NCI-H1092 treated with DMSO at 0.1 percent for 48 hours (cell line): ENCODE measurements at places on chromosomes 5 and 9.

DNA sequence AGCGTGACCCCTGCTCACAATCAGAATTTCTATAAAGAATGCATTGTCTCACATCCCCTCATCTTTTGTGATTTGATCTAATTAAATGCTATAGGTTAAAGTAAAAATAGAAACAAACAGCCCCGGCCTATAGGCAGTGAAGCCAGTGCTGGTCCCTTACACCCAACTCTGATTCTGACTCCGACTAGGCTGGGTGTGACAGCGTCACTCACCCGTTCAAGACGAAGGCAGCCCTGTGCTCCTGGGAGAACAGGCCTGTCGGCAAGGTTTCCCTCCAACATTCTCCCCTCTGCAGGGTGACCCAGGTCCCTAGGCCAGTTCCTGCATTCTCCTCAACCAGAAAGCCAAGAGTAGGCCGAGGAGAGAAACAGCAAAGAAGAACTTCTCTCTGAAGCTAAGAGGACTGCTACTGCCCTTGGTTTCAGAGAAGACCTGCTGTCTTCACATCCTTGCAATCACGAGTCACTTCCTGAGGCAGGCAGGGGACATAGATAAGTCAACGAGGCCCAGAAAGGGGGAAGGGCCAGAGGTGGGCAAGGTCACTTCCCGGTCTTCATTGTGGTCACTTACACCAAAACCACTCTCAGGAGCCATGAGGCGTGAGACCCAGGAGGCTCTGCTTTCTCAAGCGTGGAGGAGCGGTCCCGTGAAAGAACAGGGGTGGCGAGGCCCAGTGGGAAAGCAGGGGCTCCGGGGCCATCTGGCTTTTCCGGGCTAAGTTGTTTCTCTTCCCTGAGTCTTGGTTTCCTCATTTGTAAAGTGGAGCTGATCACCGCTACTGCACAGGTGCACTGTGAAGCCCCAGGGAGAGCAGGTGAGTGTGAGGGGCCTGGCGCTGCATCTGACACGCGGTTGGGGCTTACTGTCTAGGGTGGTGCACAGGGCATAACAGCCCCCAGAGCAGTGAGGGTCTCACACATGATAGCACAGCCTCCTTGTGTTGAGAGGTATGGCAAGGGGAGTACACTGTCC, 200.8 kb downstream of the CRB2 start:
- no peak for DNase-seq

DNA sequence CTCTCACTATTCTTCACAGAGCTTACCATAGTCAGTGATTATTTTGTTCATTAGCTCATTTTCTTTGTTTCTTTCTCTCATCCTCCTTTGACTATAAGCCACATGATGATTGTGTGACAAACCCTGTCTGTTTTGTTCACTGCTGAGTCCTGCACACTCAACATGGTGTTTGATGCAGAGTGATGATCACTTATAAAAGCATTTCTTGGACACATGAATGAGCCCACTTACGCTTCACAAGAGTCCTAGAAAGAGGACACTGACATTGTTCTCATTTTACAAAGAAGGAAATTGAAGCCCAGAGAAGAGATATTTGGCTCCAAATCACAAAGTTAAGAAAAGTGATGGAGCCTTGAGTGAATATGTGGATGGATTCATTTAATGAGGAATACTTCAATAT, 13.4 kb downstream of the ABLIM3 start:
- DNase-seq = no peak

DNA sequence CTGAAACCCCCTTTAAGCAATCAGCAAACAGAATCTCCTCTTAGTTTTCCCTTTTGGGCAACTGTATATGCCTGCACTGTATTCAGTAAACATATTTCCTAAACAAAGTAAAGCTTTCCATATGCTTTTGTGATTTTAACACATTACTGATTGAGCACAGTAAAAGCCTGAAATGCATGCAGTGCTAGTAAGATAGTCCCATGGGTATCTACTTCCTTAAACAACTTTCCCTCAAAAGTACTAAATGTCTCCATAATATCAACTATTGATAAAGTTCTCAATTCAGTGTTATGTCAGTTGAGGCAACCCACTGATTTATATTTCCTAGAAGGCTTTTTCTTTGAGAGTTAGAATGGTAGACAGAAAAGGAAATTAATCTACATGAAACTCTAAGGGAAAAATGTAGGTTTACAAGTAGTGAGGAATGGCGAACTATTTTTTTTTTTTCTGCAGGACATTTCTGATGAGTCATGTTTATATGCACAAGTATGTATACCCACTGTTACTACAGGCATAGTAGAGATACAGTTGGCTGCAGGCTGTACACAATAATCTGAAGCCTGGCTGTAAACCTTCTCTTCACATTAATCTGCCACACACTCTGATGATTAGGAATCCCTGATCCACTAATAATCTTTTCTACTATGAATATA, 31.2 kb upstream of the CEP120 start:
- DNase-seq = no peak

- DNase-seq = no peak
Measured at GRCh38 chr5:111308951-111309350, 84.8 kb downstream of the CAMK4 start.

- no peak for DNase-seq
Measured at GRCh38 chr9:131174681-131175239, 49.4 kb downstream of the NUP214 start.

DNA sequence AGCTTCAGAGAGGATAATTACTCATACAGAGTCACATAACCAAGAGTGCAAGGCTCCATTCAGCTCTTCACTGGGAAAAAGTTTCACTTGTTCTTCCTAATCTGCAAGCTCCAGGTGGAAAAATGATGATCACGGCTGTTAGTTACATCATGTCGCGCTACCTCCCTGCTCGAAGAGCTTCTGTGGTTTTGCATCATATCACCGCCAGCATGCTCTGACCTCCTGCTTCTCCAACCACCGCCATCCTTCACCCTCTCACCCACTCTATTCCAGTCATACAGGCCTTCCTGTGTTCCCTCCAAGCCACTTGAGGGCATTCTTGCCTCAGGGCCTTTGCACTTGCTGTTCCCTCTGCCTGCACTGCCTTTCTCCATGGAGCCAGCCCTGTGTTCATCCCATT, 47.1 kb downstream of the COL27A1 start:
- no peak for DNase-seq

GRCh38 chr5:178555005-178555404, 35.2 kb downstream of the COL23A1 start:
- DNase-seq = no peak

GRCh38 chr5:175694371-175695160, 36.7 kb downstream of the HRH2 start:
- DNase-seq = no peak

DNA sequence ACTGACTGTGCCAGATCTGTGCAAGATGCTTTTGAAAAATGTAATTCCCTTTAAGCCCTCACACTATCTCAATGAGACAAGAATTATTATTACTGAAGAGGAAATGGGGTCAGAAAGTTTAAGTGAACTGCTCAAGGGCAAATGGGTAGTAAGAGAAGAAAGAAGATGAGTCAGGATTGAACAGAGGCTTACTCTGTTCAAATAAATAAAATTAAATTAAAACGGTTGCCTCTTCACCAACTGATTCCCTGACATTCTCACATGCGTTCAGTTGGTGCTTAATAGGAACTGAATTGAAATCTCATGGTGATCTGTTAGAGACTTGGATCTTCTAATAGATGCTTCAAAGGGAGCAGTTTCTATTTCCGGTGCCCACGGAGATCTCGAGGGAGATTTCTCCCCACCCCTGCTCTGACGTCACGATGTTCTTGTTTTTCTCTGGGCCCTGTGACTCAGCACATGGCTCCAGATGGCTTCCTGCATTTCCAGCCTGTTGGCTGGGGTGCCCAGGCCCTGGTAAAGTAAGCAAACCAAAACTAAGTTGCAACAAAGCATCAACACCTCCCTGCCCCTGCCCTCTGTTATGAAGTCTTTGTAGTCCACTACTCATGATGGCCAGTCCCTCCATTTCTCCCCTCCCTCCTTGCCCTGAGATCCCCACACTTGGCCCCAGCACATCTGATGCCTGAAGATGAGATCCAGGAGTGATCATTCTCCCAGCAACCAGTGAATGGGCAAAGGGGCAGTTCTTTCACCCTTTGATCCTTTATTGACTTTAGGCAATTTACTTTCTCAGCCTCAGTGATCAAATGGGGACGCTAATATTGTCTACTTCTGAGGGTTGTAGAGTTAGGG, 106.1 kb upstream of the CPEB4 start:
- no peak for DNase-seq

GRCh38 chr5:74384851-74385250, 255.7 kb downstream of the ENC1 start:
- DNase-seq = no peak

GRCh38 chr5:174245516-174246075, 200.1 kb downstream of the NSG2 start:
- DNase-seq = no peak

DNA sequence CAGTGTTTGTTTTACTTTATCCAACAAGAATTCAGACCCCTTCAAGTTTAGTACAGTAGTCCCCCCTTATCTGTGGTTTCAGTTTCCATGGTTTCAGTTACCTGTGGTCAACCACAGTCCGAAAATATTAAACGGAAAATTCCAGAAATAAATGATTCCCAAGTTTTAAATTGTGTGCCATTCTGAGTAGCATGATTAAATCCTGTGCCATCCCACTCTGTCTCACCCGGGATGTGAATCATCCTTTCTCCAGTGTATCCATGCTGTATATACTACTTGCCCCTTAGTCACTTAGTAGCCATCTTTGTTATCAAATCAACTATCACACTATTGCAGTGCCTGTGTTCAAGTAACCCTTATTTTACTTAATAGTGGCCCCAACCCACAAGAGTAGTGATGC, 153.8 kb upstream of the RASA1 start:
- no peak for DNase-seq

DNA sequence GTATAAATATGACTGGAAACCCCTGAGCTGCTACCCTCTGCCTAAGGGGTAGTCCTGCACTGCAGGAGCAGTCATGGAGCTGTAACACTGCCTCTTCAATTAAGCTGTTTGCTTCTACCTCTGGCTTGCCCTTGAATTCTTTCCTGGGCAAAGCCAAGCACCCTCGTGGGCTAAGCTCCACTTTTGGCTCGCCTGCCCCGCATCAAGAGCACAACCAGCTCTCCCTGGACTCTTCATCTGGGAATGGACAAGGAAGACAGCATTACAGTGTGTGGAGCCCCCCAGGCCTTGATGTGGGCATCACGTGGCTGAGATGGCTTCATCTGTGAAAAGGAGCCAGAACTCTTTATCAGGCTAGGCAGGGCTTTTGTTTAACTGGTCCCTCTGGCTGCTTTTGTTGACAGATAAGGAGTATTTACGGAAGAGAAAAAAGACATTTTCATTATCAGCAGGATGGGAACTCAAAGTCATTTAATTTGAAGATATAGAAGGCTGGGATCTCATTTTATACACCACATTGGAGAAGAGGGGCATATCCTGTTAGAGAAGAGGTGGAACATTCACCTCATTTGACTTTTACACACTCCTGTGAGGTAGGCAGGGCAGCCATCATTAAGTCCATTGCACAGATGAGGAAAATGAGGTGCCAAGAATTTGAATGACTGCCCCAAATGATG, 137.8 kb downstream of the SEMA6A start:
- no peak for DNase-seq

DNA sequence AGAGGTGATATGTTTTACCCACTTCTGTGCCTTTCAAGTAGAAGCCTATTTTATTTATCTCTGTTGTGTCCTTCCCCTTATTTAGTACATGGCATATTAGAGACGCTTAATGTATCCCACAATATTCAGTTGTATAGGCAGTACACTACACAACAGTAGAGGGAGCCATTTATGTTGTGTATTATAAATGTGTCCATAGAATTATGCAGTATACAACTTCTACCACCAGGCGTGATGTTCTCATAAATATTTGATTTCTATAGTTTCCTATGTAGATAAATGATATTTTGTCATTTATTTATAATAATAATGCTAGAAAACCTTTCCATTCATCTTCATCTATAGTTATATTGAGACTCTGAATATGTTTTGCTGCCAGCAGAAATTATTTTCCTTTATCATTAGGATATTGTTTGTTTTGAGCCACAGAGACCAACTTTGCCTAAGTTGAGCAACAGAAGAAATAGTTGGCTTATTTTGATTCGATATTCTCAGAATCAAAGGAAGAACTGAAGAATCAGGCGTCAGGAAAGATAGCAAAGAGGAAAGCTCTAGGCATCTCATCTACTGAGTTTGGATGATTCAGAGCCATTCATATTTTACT, 81.7 kb downstream of the ADAMTS19 start:
- no peak for DNase-seq

DNA sequence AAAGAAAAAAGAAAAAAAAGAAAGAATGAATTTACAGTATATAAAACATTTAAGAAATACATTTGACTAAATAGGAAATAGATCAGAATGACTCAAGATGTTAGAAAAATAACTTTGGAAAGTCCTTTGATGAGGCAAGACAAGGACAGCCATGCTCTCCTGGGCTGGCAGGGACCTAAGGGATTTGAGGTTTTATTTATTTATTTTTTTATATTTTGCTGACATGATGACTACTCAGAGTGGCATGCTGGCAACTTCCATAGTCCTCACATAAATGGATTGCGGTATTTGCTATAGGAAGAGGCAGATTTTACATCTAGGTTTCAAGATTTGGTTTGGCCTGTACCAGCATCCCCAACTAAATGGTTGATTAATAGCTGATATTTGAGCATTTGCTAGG, 17.7 kb downstream of the SLC28A3 start:
- DNase-seq = no peak

DNA sequence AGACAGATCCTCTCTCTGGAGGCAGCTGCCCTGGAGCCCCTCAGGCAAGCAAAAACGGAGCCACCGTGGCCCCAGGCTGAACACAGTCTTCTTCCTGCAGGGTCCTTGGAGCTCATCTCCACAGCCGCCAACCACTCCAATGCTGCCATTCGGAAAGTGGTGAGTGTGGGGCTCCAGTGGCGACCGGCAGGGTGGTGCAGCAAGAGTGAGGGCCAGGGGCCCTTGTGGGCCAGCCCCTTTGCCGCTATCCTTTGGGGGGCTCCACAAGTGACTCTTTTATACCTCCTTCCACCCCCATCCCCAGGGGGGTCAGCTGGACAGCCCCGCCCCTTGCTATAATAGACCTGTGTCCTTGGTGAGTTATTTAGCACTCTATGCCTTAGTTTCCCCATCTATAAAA, 47.4 kb upstream of the SUSD3 start:
- DNase-seq = no peak

DNA sequence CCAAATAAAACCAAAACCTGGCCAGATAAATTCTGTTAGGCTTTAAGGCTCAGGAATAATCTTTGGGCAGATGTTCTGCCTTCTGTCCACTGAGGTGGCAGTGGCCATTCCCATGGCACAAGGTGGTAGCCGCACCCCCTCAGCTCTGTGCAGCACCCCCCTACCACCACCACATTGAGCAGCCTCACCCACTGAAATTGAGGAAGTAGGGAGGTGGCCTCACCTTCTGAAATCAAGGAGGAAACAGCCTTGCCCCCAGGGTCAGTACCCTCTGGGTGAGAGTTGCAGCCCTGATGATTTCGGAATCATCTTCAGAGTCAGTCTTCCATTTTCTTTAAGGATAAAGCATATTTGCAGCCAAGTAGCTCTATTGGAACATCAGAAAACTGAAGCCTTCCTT, 204.8 kb upstream of the PIK3R1 start:
- DNase-seq = no peak

GRCh38 chr9:84151640-84152039, 171.0 kb downstream of the RMI1 start:
- peak; percentile 94 for DNase-seq
